Activated naive CD8-positive, alpha-beta T cell treated with anti-CD3 and anti-CD28 coated beads for 36 hours (primary cell): ENCODE measurements at places on chromosomes 11 and 22.
A peak's percentile ranks its signal among the peaks of the same experiment; 100 is the strongest.

GRCh38 chr22:32144496-32145274 is 14.4 kb downstream of the C22orf42 start:
- no peak for DNase-seq

DNA sequence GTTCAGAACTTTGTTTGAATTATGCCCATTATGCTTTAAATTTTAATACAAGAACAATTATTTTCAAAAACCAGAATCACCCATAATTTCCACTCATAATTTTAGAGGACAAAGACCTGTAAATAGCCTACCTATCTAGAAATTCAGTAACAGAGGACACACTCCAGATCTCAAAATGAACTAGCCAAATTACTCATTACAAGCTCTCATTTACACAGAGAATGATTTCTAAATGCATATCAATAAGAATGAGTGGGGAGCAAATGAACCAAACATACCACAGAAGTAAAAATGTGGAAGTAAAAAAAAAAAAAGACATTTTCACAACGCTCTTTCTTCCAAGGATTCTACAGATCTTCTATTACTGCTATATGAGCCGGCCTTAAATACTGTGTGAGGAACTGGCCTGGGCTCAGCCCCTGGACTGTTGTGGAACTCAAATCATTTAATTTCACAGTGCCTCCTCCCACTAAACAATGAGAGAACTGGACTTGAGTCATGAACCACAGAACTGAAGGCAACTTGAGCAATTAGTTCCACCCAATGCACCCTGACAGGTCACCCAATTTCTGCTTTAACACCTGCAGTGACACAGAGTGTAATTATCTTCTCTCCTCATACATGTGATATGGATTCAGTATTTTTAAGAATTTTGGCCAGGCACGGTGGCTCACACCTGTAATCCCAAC is 8.0 kb downstream of the MRTFA start:
- no peak for DNase-seq

DNA sequence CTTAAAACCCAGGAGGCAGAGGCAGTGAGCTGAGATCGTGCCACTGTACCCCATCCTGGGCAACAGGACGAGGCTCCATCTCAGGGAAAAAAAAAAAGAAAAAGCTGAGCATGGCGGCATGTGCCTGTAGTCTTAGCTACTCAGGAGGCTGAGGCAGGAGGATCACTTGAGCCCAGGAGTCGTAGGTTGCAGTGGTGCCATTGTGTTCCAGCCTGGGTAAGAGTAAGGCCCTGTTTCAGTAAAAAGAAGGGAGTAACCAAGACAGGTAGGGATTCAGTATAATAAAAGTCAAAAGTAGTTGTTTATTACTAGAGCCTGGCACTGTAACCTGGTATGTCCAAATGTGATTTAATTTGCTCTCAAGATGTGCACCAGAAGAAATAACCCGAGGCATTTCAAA is 8.1 kb upstream of the RAB30 start:
- DNase-seq = no peak

- no peak for DNase-seq
Observed at GRCh38 chr11:57100638-57101331, 81.0 kb upstream of the LRRC55 start.

DNA sequence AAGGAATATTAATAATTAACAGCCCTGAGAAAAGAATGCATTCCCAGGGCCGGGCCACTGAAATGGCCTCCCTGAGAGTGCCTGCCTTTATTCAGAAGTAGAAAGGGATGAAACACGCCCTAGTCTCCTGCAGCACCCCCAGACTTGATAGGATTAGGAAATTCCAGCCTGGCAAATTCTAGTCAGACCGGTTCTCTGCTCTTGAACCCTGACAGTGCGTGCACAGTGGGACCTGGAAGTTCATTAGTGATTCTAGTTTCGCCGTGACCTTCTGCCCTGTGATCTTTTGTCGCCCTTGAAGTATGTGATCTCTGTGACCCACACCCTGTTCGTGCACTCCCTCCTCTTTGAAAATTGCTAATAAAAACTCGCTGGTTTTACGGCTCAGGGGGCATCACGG is 2.1 kb upstream of the GSTP1 start:
- DNase-seq = no peak

DNA sequence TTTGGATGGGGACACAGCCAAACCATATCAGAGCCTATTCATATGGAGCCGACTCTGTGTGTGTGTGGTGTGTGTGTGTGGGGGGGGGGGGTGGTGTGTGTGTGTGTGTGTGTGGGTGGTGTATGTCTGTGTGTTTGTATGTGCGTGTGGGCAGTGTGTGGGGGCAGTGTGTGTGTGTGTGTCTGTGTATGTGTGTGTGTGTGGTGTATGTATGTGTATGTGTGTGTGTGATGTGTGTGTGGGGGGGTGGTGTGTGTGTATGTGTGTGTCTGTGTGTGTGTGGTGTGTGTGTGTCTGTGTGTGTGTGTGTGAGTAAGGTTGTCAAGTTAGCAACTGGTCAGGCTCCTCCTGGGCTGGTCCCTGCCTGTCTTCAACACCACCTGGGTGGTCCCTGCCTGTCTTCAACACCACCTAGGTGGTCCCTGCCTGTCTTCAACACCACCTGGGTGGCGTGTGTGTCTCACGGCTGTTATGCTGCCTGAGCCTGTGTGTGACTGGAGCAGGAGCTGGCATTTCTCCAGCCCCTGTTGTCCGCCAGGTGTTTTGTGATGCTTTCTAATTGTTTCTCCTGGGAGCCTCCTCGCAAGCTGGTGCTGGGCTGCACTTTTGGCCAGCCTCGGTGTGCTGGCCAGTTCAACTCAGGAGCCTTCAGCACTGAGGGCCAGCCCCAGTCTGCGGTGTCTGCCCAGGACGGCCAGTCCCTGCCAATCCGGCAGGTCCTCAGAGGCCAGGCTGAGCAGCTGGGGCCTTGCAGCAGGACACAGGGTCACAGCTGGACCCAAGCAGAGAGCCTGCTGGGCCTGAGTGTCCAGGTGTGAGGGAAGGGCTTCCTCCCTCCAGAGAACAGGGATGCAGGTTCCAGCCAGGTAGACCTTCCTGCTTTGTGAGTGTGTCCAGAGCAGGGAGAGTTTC is 21.5 kb upstream of the PVALB start:
- no peak for DNase-seq

- peak; percentile 84 for DNase-seq
Observed at GRCh38 chr11:45899448-45900174, 7.5 kb downstream of the FREY1 start.

- no peak for DNase-seq
Observed at GRCh38 chr22:30414525-30415047, 11.0 kb upstream of the MTFP1 start.

GRCh38 chr11:61839742-61840141 is 11.6 kb downstream of the FADS2 start:
- no peak for DNase-seq

GRCh38 chr11:132486060-132486459 is 1046.2 kb downstream of the OPCML start:
- DNase-seq = no peak

- DNase-seq = no peak
Observed at GRCh38 chr22:42611051-42611450, 3.6 kb downstream of the POLDIP3 start.

DNA sequence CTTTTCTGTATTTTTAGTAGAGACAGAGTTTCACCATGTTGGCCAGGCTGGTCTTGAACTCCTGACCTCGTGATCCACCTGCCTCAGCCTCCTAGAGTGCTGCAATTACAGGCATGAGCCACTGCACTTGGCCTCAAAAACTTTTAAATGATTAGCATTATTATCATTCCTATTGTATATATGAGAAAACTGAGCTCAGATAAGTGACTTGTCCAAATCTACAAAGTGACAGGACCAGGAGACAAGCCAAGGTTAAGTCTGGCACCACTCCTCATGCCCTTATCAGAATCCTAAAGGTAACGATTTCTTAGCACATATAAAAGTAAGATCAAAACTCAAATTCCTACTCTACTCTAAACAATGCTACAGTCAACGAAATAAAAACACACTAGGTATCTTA is 32.2 kb upstream of the CHRNA10 start:
- DNase-seq = no peak

- DNase-seq = no peak
Observed at GRCh38 chr11:2571598-2572281, 126.9 kb downstream of the KCNQ1 start.

- no peak for DNase-seq
Observed at GRCh38 chr11:39542460-39542859, 1917.0 kb downstream of the LRRC4C start.

- no peak for DNase-seq
Observed at GRCh38 chr11:26072614-26073153, 259.2 kb upstream of the ANO3 start.

DNA sequence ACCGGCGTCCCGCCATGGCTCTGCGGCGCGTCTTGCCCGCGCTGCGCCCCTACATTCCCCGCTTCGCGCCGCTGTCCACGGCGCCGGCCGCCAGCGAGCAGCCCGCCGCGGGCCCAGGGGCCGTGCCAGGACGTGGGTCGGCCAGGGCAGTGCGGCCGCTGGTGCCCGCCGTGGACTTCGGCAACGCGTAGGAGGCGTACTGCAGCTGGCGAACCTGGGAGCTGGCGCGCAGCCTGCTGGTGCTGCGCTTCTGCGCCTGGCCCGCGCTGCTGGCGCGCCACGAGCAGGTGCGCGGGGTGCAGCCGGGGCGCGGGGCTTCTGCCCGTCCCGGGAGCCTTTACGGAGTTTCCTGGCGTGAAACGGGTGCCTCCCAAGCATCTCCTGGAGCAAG is 20.1 kb downstream of the DGCR6L start:
- no peak for DNase-seq

GRCh38 chr22:27381552-27381951 is 420.0 kb downstream of the MN1 start:
- DNase-seq = no peak

- no peak for DNase-seq
Observed at GRCh38 chr11:104522123-104522522, 358.2 kb upstream of the PDGFD start.

GRCh38 chr11:94998285-94998684 is 24.8 kb downstream of the KDM4D start:
- no peak for DNase-seq

- peak; percentile 64 for DNase-seq
Observed at GRCh38 chr11:9748361-9748970, 84.6 kb downstream of the SWAP70 start.

GRCh38 chr11:102473543-102473942 is 21.0 kb upstream of the TMEM123 start:
- DNase-seq = no peak

- DNase-seq = peak; percentile 81
Observed at GRCh38 chr11:6402561-6402981, 12.3 kb downstream of the SMPD1 start.

- DNase-seq = no peak
Observed at GRCh38 chr11:100930185-100930778, 199.3 kb downstream of the PGR start.

- no peak for DNase-seq
Observed at GRCh38 chr11:95895815-95896214, 28.1 kb downstream of the MTMR2 start.

- DNase-seq = no peak
Observed at GRCh38 chr11:9596926-9597464, 23.5 kb downstream of the WEE1 start.

DNA sequence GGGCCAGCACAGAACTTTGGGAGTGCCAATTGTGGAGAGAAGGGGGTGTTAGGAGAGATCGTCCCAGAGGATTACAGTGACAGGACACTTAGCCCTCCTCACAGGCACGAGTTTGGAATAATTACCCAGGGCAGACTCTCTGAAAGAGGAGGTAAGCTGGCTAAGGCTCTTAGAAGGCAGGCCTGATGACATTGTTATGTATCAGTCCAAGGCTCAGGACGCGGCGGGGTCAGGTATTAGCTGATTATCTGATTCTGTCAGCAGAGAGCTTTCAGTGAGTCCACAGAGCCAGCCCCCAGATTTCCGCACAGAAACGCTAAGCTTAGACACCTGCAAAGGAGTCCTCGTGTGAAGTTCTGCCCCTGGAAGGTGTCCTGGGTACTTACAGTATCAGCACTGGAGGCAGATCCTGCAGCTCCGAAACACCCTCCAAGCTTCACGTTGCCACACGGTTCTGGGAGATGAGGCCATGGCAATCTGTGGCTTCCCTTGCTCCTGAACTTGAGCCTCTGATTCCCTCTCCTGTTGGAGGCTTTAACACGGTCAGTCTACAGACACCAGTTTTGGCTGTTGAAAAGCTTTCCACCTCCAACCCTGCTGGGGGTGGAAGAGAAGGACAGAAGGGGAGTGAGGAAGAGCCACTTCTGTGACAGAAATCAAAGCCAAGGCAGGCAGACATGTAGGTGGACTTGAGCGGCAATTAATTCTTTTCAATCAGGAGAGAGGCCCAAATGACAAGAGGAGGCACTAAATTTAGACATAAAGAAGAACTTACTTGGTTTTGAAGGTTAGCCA is 123.6 kb upstream of the CADM1 start:
- DNase-seq = no peak

GRCh38 chr11:126034039-126034932 is 28.4 kb downstream of the CDON start:
- DNase-seq = no peak

DNA sequence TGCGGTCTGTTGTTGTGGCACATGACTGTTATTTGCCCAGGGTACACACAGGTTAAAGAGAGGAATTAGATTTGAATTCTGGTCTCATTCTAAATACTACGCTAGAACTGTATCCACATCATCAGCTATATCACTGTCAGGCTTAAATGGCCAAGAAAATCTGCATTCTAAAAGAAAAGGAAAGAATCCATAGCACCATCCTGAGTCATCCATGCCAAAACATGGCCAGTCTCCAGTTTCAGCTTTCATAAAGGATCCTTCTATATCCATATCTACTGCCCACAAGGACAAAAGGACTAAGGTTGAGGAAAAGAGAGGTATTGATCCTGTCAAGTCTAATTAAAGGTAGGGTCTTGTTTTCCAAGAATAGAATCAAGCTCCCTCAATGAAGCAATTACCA is 73.6 kb upstream of the GDPD4 start:
- DNase-seq = no peak
